ENCODE measurements at places on chromosomes 2 and 18. TPM values are rescaled to one million over a fixed set of nuclear protein-coding genes. Genes with fewer than 3 reads are reported as not detected.

FZD7 gene
- 30.6 TPM for total RNA-seq

MMADHC gene
- total RNA-seq: 94.0 TPM

CCL20 gene
- total RNA-seq: 2.2 TPM

PRSS56 gene
- total RNA-seq: not detected

SNTG2 gene
- total RNA-seq: not detected

SGPP2 gene
- 0.17 TPM for total RNA-seq

NDC80 gene
- total RNA-seq: 33.0 TPM

RPRM gene
- total RNA-seq: not detected

KIF5C gene
- 0.45 TPM for total RNA-seq

OSBPL6 gene
- 3.4 TPM for total RNA-seq

COLEC11 gene
- total RNA-seq: 0.50 TPM

RND3 gene
- 42.9 TPM for total RNA-seq

DRC1 gene
- total RNA-seq: not detected

M1AP gene
- not detected for total RNA-seq

AQP12B gene
- total RNA-seq: not detected

CHRNG gene
- not detected for total RNA-seq

IL36A gene
- total RNA-seq: not detected

KCNG2 gene
- 1.9 TPM for total RNA-seq

EVX2 gene
- total RNA-seq: not detected

NPPC gene
- not detected for total RNA-seq

SAG gene
- not detected for total RNA-seq

LRP2 gene
- not detected for total RNA-seq

GPR75 gene
- 0.67 TPM for total RNA-seq

CYP26B1 gene
- total RNA-seq: not detected

DCDC2C gene
- total RNA-seq: not detected

CCDC74A gene
- 15.5 TPM for total RNA-seq

CCDC142 gene
- total RNA-seq: 10.6 TPM

INO80B gene
- total RNA-seq: 15.5 TPM

CAPN14 gene
- under 0.01 TPM for total RNA-seq

ALLC gene
- total RNA-seq: not detected

TMEM163 gene
- total RNA-seq: not detected

C2orf78 gene
- not detected for total RNA-seq

SLC9A2 gene
- total RNA-seq: not detected

PGAP1 gene
- total RNA-seq: 2.5 TPM

HAAO gene
- total RNA-seq: 3.9 TPM

APOB gene
- total RNA-seq: not detected

SERPINB4 gene
- not detected for total RNA-seq

FBXO48 gene
- total RNA-seq: 0.30 TPM

SNORC gene
- 1.5 TPM for total RNA-seq

GAREM2 gene
- 0.45 TPM for total RNA-seq

CDH20 gene
- total RNA-seq: under 0.01 TPM

KLHL14 gene
- not detected for total RNA-seq

MEX3C gene
- total RNA-seq: 25.1 TPM

DYSF gene
- total RNA-seq: under 0.01 TPM

AQP12A gene
- total RNA-seq: not detected

POTEC gene
- total RNA-seq: not detected

PSMA8 gene
- not detected for total RNA-seq

All from bronchus fibroblast of lung (primary cell).